ENCODE measurements at places on chromosomes 13 and 19.

GRCh38 chr19:50264483-50265186 lies 61.2 kb downstream of the MYH14 start:
- no peak for DNase-seq

DNA sequence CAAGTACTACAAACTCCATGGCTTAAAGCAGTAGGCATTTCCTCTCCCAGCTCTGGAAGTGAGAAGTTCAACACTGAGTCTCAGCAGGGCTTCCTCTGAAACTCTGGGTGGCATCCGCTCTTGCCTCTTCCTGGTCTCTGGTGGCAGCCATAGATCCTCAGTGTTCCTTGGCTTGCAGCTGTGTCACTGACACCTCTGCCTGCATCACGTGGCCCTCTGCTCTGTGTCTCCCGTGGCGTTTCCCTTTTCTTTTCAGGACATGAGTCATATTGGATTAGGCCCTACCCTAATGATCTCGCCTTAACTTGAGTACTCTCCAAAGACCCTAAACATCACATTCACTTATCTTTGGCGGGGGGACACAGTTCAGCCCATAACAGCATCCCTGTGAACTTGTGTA lies 466.7 kb downstream of the MYO16 start:
- no peak for DNase-seq

GRCh38 chr19:35644987-35645679 lies 3.0 kb upstream of the COX6B1 start:
- peak; percentile 28 for DNase-seq

DNA sequence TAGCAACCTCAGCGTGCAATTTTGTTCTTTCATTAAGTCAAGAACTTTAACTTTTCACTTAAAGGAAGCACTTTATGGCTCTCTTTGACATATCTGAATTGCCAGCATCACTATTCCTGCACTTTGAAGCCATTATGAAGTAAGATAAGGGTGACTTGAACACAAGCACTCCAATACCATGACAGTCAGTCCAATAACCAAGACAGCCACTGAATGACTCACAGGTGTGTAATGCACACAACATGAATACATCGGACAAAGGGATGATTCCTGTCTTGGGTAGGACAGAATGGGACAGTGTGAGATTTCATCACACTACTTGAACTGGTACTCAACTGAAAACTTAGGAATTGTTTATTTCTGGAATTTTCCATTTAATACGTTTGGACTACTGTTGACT lies 233.7 kb upstream of the IPO5 start:
- DNase-seq = no peak

GRCh38 chr19:56566904-56567273 lies 379 bp upstream of the ZNF470 start:
- DNase-seq = no peak

- no peak for DNase-seq
Observed at GRCh38 chr19:4951656-4952055, 17.3 kb upstream of the KDM4B start.

DNA sequence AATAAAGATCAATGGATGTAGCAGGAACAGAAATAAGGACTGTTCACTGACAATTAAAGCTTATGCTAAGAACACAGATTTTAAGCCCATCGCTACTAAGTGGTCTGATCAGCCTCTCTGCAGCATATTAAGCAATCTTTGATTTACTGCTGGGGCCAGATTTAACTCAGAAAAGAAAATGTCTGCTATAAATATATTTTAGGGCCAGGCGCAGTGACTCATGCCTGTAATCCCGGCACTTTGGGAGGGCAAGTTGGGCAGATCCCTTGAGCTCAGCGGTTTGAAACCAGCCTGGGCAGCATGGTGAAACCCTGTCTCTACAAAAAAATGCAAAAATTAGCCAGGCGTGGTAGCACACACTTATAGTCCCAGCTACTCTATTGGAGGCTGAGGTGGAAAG lies 43.0 kb downstream of the METTL21C start:
- peak; percentile 91 for DNase-seq

DNA sequence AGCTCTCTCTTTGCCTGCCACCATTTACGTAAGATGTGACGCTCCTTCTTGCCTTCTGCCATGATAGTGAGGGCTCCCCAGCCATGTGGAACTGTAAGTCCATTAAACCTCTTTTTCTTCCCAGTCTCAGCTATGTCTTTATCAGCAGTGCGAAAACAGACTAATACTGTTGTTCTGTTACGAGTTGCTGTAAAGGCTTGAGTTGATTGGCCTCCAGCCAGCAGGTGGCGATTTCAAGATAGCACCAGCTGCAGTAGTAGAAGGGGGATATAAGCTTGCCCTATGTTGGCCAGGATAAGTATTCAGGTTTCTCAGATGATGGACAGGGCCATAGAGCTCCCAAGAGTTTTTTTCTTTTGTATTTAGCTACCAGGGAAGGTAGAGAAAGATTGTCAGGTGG lies 385.5 kb downstream of the MZT1 start:
- no peak for DNase-seq

GRCh38 chr13:102707467-102707866 lies 12.6 kb upstream of the METTL21C start:
- peak; percentile 91 for DNase-seq

DNA sequence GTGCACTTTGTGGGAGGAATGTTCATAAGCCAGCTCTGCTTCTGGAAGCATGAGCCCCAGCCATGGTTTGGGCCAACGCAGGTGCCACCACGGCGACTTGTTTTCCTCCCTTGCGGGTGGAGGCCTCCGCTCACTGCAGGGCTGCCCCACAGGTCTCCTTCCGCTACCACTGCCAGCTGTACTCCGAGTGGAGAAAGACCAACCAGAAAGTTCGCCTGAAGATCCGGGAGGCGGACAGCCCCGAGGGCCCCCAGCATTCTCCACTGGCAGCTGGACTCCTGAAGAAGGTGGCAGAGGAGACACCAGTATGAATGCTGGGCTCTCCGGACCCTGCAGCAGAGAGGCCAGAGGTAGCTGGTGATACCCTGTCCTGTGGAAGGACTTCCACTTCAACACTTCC lies 6.5 kb upstream of the HNRNPM start:
- DNase-seq = no peak

DNA sequence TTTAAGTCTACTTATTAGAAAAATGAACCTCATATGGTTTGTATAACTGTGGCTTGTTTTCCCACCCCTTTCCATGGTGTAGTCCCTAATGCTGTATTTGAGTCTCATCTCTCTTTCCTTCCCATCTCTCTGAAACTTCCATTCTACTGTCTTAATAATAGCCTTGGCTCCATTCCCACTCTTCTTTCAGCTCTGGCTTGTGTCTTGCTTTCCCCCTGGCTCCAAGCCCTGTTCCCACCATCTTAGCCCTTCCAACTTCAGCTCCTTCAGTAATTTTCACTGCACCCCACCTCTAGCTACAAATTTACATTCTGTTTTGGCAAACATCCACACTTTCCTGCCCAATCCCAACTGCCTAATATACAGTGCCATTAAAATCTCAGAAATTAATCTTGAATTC lies 137.5 kb downstream of the SLITRK6 start:
- DNase-seq = no peak

- no peak for DNase-seq
Observed at GRCh38 chr13:19674898-19675297, 41.4 kb downstream of the MPHOSPH8 start.

GRCh38 chr19:10760273-10760944 lies 42.5 kb downstream of the DNM2 start:
- no peak for DNase-seq

GRCh38 chr19:18090545-18091216 lies 3.9 kb upstream of the IL12RB1 start:
- peak; percentile 40 for DNase-seq

DNA sequence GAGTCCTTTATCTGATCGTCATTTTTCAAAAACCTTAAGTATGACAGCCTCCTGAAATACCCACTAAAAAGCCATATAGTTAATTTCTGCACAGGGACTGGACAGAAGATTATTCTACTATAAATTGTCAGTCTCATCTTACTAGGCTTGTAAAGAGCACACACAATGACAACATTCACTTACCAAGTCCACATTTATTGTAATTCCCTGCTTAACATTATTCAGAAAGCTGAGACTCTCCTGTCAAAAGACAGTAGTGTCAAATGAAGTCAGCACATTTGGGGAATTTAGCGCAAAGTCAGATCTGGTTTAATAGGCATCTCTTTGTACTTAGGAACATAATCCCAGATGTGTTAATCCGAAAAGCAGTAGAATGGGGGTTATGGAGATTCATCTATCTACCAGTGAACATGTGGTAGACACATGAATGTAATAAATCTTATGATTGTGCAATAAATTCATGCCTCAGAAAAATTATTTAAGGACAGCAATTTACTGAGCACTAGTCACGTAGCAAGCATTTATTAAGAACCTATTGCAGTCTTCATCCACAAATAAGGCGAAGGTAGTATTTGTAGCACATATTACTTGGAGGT lies 224.6 kb upstream of the GPC6 start:
- peak; percentile 18 for DNase-seq

GRCh38 chr19:33499671-33500506 lies 21.7 kb downstream of the PEPD start:
- DNase-seq = no peak

GRCh38 chr13:40031031-40031430 lies 375.6 kb downstream of the COG6 start:
- DNase-seq = peak; percentile 99

DNA sequence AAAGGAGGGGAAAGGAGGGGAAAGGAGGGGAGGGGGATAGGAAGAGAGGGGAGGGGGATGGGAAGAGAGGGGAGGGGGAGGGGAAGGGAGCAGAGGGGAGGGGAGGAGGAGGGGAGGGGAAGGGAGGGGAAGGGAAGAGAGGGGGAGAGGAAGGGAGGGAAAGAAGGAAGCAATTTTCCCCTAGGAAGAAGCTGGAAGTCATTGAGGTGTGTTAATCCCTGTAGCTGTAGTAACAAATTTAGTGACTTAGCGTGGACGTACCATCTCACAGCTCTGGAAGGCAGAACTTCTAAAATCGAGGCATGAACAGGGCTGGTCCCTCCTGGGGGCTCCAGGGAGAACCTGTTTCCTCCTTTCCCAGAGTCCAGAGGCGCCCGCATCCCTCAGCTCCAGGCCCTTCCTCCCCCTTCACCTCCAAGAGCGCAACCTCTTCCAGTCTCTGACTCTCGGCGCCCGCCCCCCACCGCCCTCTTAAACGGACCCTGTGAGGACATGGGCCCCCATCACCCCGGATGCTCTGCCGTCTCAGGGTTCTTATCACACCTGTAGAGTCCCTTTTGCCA lies 5.6 kb upstream of the CDC34 start:
- no peak for DNase-seq

GRCh38 chr19:8208922-8209461 lies at the start of gene CERS4:
Gene CERS4, plus strand, starts transcription at chr19:8209370. Its CDS starts 41,707 bp downstream, at chr19:8251077.
- DNase-seq = peak; percentile 33

DNA sequence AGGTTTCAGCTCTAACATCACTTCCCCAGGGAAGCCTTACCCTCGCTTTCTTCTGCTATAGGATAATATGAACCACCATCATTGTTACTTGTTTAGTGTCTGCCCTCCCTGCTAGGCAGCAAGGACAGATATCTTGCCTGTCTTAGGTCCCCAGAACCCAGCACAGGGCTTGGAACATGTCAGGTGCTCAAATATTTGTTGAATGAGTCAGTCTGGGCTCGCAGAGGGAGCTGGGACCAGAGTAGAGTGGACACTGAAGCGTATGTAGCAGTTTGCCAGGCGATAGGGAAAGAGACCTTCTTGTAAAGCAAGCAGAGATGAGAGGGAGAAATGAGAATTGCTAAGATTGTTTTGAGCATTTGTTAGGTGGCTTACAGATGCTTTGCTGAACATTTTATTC lies 11.7 kb downstream of the BCKDHA start:
- peak; percentile 59 for DNase-seq

GRCh38 chr19:17021793-17022590 lies 4.6 kb downstream of the CPAMD8 start:
- DNase-seq = peak; percentile 54

DNA sequence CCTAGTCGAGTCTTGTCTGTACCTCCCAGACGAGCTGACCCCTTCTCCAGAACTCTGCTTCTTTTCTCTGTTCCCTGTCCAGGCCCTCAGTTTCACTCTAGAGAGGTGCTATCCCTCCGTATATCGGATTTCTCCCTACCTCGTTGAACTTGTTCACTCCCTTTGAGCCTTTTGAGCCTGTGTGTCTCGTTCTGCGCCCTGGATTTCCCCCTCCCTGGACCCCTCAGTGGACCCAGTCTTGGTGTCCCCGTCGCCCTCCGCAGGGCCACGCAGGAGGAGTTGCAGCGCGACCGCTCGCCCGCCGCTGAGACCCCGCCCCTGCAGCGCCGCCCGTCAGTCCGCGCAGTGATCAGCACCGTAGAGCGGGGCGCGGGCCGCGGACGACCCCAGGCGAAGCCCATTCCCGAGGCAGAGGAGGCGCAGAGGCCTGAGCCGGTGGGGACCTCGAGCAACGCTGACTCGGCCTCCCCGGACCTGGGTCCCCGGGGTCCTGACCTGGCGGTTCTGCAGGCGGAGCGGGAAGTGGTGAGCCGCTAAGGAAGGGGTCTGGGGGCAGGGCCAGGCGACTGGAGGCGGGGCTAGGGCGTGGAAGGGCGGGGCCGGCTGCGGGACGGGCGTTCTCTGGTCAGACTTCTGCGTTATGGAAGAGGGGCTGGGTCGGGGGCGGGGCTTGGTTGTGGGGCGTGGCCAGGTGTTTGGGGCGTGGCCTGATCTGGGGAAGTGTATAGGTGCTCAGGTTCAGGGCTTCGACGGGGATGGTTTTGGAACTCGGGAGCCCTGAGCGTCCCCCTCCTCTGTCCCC lies 5.5 kb downstream of the EPS8L1 start:
- DNase-seq = peak; percentile 51

DNA sequence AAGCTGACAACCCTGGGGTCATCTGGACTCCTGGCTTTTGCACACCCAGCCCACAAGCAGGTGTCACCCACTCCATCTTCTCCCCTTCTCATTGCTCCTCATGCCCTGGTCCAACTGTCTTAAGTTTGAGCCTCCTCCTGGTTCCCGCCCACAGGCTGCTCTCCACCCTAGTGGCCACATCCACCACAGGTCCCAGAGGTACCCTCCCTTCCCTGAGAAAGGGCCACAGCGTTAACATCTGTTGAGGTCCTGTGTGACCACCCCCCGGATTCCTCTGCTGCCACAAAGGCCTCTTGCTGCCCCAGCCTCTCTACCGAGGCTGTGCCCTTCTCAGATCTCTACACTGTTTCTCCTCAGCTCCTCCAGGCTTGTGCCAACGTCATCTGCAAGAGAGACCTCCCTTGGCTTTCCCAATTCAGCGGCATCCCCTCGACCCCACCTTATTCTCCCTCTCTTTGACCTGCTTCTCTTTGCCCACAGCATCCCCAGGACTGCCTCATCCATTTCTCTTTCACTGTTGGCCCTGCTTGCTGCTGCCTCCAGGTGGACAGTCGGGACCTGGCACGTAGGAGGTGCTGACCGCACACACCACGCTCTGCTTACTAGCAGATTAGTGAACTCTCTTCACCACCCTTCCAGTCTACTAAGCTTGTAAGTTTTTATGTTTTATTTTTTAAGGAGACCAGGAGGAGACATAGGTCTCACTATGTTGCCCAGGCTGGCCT lies 33.3 kb downstream of the SUGP2 start:
- DNase-seq = peak; percentile 33

GRCh38 chr19:19538061-19538784 lies at the start of gene CILP2:
Gene CILP2, plus strand, starts transcription at chr19:19538265. Its CDS starts 85 bp downstream, at chr19:19538350.
- DNase-seq = no peak

DNA sequence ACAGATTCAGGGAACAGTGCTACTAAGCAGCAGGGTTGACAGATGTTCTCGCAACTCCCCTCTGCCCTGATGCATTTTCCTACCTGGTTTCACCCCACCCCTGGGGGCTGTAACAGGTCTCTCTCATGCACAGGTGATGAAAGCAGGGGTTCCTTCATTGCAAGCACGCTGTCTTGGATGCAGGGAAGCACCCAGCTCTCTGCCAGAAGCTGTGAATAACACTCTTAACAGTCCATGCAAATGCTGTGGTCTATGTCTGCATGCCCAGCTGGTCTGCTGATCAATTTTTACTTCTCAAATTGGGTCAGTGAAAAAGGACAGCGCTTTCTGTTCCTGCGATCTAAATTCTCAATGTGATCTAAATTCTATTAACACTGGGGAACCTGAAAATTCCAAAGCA lies 246.3 kb upstream of the TSHZ3 start:
- no peak for DNase-seq

Measured in amniotic epithelial cell (primary cell).